ENCODE measurements at places on chromosomes 12 and 14. TPM values are rescaled to one million over a fixed set of nuclear protein-coding genes. Genes with fewer than 3 reads are reported as not detected.
A peak's percentile ranks its signal among the peaks of the same experiment; 100 is the strongest.

Gene JDP2
- total RNA-seq, result 34.2 TPM

Gene CCDC175
- total RNA-seq, result not detected

DNA sequence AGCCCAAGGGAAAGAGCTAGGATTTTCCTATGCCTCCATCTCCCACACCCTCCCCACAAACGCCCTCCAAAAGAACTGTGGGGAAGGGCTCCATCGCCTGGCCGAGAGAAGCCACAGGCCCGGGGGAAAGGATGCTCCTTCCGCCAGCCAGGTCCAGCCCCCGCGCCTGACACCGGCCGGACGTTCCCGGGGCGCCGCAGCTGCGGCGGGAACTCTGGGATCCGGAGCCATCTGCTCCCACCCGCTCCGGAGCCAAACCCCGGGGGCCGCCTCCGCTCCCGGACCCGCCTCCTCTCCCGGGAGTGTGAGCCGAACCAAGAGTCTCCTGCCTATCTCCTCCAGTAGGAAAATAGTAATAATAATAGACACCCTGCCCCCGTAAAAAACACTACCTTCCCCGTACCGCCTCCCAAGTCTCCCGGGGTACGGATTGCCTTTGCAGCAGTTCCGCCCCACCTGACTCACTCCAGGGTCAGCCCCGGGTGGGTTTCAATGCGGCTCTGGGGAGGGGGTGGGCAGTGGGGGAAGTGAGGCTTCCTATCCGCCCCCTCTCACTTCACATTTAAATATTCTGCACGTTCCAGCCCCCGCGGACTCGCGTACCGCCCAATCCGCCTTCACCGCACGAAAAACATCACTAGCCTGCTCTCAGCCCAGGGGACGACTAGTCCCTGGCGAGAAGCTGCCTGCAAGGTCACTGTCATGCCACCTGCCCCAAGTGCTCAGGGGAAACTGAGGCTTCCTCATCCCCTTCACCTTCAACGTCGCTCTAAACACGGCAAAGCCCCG lies 2.4 kb downstream of the AGAP2 start:
- peak; percentile 28 for DNase-seq

Gene ADGRD1
- total RNA-seq, result not detected

GRCh38 chr14:31787377-31787776 lies 226.2 kb downstream of the NUBPL start:
- DNase-seq, result no peak

Gene SMARCC2
- 19.3 TPM for total RNA-seq

DNA sequence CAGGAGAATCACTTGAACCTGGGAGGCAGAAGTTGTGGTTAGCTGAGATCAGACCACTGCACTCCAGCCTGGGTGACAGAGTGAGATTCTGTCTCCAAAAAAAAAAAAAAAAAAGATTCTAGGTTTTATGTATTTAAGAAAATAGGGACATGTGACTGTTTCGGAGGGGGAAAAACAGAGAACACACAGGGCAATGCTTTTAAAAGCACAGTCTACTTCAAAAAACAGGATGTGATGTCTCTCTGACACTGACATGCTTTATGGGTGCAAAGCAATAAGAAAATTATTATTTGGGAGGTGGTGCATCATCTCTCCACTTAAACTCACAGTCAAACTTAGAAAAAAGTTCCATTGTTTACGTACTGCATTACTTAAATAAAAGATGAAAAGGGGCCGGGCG lies 28.7 kb downstream of the CLIP1 start:
- DNase-seq, result no peak

Gene C12orf54
- not detected for total RNA-seq

Data from Caki2 (cell line).